ENCODE measurements at places on chromosomes 3 and 15.

DNA sequence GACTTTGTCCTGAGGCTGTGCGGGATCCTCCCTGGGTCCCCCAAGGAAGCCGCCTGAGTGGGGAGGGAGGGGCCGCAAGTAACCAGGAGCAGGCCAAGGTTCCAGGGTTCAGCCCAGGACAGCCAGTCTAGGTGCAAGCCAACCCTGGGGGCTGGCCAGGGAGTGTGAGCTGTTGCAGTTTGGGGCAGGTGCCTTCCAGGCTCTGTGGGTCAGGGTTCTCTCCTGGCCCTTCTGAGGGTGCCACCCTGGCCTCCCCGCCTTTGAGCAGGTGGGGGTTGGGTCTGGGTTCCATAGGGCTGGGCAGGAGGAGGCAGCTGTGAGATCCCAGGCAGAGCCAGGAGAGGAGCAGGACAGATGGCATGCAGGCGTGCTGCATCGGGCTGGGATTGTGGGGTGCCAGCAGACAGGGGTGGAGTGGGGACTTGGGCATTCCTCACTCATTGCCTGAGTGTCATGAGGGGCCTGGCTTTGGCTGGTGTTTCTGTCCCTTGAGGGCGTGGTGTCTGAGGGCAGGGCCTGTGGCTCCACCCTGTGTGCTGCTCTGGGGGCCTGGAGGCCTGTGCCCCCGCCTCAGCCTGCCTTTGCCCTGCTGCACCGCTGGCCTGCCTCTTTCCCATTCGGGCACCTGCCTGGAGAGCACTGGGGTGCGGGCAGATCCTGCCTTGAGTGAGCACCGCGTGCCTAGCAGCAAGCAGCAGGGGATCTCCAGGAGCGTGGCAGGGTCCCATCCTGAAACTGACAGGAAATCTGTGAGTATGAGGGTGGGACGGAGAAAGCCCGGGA lies 18.4 kb downstream of the KLF13 start:
- DNase-seq, result no peak

DNA sequence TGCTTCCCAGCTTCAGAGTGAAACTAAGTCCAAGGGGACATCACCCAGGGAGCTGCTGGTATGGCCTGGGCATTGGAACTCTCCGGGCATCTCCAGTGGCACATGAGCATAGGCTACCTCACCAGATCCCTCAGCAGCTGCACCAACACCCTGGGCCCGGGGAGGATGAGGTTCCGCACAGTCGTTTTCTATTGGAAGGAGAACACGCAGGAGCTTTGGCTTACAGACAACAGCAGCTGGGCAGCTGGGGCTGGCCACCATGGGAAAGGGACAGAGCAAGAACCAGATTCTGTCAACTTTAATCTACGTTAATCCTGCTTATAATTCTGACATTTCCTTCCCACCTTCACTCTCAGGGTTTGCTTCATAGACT lies 65.5 kb downstream of the MYO1E start:
- no peak for DNase-seq

DNA sequence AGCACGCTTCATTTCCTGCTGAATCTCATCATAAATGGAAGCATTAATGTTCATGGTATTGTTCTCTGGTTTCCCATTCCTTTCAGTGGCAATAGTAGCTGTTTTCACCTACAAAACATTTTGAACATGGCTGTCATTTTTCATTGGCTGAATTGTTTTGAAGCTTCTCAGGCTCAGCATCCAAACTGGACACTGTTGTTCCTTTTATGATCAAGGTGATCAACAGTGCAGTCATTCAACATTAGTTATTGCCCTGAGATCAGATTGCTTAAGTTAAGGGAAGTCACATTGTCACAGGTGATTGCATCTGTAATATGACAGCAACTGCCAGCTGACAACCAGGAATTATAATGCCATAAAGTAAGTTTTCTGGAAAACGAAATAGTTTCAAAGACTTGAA lies 46.9 kb downstream of the SATB1 start:
- no peak for DNase-seq

DNA sequence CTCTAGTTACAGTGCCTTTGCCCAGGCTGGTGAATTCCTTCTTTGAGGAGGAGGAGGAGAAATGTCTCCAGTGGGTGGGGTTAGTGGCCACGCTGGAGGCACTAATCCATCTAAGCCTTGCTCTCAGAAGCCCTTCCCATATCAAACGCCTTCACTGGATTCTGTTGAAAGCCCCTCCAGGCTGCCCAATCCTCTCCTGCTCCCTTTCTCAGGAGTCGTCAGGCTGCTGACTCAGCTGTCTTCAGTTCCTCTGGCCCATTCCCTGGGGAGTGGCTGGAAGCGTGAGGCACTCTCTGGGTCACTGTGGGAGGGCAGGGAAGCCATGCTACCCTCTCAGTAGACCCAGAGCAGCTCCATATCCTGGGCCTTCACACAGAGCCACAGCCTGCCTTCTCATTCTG lies 2.7 kb downstream of the AP2M1 start:
- DNase-seq, result no peak

DNA sequence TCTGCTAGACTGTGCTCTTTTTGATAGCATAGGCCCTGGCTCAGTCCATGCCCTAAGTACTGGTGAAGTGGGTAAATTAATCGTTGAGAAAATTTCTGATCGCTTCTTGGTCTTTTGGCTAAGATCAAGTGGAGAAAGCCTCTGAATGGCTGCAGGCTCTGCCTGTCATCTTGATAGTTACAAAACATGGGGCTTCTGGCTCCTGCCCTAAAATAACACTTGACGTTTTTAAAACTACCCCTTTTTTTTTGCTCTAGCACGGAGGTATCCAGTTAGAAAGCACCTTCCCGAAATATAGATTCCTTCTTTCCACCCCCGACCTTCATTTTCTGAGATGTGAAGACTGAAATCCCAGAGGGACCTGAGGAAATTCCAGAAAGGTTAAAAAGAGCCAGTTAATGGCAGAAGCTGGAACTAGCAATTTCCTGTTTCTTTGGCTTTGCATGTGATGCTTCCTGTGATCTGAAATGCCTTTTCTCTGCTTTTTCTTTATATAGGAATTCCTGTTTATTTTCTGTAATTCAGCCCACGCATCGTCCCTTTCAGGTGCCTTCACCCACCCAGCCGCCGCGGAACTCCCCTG lies 799 bp upstream of the C2CD4B start:
- no peak for DNase-seq

DNA sequence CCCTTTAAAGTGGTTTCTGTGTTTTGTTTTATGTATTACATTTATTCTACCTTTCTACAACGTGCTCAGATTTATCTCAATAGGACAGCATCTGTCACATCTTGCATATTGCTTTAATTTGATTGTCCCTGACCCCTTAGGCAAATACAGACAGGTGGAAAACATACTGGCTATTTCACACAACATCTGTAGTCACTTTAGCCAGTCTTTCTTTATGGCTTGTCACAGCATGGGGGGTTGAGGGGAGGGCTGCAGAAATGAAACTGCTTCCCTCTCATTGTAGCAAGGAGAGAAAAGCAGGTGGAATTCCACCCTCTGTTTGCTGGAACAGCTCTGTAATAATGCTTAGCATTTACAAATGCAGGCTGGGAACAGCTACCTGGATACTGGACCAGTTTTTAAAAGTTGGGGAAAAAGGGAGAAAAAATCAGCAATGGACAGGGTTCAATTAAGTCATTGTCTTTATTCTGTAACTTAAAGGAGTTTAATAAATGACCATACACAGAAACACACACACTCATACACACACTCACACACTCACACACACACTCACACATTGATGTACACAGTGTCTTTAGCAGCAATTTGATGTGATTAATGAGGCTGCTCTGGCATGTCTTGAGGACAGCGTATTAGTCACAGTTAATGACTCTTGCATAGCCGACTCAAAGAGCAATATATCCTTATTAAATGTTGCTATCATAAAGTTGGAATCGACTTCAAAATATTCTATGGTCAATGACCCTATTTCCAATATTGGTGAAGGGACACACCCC lies 283.7 kb upstream of the GBE1 start:
- DNase-seq, result no peak

- DNase-seq, result no peak
These were observed 357.2 kb downstream of the PDCD6IP start for GRCh38 chr3:34155666-34156065.

DNA sequence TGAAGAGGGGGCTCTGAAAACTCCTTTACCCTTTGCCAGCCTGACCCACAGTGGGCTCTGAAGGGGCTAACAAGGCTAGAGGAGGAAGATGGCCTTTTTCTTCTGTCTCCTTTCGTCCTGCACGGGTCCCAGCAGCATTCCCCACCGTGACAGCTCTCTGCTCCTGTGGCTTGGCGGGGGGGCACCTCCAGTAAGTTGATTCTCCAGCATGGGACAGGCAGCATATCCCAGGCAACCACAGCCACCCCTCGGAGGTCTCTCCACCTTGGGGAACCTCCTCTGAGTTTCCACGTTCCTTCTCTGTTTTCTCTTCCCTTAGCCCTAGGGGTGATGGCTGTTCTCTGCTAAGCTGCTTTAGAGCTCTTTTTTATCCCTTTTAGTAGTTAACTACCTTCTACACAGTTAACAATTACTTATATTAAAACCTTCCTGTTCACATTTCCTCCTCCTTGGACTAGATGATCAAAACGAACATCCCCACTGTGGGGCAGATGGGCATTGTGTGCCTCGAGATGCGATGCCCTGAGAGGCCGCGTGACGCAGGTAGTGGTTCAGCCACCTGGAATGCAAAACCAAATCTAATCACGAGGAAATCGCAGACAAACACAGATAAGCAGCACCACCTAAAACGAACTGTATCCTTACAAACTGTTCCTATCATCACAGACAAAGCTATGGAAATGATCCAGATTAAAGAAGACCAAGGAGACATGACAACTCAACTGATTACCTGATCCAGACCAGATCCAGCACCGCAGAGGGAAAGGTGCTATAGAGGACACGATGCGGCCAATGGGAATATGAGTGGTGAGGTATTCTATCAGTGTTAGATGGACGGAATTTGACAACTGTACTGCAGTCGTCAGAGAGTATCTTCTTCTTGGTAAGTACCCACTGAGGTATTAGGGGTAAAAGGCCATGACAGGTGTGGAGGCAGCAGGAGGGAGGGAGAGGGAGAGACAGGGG lies 27.7 kb downstream of the TSPAN3 start:
- DNase-seq, result no peak
